ENCODE measurements at places on chromosomes 7 and 10. TPM values are rescaled to one million over a fixed set of nuclear protein-coding genes. Genes with fewer than 3 reads are reported as not detected.

Gene PNLIPRP2
- total RNA-seq = 0.29 TPM

Gene FAM131B
- total RNA-seq = 0.27 TPM

Gene STK32C
- total RNA-seq = 6.3 TPM

Gene SFTPA2
- total RNA-seq = not detected

Gene SPDYE2
- 0.39 TPM for total RNA-seq

Gene RSPH10B
- total RNA-seq = not detected

Gene SLC13A4
- 0.23 TPM for total RNA-seq

Gene PAOX
- 21.8 TPM for total RNA-seq

Gene CDNF
- total RNA-seq = 5.5 TPM

Gene NUTM2E
- not detected for total RNA-seq

DNA sequence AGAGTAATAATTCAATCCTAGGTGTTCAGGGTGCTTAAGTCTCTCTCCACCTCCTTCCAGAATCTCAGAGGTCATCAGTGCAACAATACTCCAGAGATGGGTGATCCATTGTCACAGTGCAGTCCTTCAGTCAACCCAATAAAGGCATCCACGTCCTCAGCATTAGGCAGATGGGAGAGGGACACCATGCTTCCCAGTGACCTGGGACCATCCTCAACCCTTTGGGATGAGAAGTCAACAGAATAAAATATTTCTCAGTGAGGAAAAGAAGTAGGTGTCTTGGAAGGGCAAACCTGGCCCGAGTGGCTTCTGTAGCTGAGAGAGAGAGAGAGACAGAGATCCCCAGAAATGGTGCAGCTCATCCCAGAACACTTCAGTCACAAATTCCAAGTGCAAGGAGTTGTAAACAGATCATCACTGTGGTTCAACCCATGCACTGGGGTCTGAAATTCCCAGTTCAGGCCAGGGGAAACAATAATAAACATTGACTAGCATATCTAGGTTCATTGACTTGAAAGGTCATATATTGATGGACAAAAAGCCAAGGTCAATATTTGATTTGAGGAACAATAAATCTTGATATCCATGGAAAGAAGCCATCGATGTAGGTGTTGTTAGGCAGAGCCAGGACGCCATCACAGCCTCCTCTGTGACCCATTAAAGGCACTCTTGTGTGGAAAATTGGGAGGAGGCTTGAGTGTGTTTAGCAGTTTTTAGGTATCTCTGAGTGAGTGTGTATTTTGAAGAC, 256.0 kb upstream of the ZMIZ1 start:
- peak; percentile 74 for DNase-seq

DNA sequence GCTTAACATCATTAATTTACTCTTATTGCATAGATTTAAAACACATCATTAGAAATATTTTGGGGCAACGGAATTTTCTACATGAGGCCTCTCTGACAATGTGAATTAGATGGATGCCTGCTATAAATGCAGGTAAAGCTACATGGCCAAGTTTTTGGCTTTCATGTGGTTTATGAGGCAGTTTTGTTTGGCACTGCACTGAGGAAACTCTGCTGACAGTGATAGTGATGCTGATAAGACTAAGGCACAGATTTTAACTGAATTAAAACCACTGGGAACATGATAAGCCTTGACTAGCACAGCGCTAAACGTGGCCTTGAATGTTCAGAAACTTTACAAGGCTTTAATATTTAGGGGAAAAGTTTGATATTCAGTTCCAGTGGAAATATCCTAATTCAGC, 114.3 kb upstream of the NOBOX start:
- DNase-seq = no peak

GRCh38 chr10:5413012-5413938, 918 bp downstream of the NET1 start:
- no peak for DNase-seq

DNA sequence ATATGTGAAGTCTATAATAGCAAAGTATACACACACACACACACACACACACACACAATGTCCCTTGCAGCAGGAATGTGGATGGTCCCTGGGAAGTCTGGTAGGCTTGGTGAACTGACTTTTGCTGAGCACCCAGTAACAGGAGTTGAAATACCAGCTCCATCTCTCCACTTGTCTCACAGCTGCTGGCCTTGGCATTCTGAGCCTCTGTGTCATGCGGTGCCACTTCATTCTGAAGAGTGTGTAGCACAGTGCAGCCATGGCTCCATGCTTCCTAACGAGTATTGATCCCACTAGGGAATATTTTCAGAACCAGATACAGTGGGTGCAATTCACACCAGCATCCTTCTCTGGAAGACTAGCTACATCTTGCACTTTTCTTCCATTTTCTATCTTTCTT, 192.4 kb downstream of the ADARB2 start:
- DNase-seq = peak; percentile 43

GRCh38 chr7:12729112-12729511, 41.7 kb downstream of the ARL4A start:
- peak; percentile 94 for DNase-seq

DNA sequence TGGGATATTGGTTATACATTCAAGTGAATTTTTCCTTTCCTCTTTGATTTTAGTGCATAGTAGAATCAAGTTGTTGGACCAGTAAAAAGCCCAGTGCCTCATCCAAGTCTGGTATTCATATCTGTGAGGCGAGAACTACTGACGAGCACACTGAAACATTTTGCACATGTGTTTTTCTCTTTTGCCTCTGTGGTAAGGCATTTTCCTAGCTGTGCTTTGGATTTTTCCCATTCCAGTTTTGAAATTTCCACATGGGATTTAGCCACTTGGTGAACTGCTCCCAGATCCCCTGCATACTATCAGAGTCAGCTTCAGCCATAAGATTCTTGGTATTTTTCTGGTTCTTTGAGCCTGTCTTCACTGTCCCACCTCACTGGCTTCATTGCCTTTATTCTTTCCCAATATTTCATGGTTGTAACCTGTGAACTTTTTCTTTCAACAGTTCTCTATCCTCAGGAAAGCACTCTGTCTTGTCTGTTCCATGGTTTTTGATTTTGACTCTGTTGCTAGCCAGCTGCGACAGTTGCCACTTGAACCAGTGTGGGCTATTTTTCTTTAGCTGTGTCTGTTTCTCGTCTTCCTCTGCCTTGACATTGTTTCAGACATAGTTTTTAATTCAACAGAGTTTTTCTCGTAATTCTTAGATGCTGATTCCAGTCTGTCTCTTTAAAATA, 239.0 kb downstream of the REEP3 start:
- DNase-seq = no peak

GRCh38 chr10:133276435-133277201, at the start of gene ADAM8:
Gene ADAM8, minus strand, starts transcription at chr10:133276868. Its CDS starts 51 bp downstream, at chr10:133276817.
- no peak for DNase-seq

DNA sequence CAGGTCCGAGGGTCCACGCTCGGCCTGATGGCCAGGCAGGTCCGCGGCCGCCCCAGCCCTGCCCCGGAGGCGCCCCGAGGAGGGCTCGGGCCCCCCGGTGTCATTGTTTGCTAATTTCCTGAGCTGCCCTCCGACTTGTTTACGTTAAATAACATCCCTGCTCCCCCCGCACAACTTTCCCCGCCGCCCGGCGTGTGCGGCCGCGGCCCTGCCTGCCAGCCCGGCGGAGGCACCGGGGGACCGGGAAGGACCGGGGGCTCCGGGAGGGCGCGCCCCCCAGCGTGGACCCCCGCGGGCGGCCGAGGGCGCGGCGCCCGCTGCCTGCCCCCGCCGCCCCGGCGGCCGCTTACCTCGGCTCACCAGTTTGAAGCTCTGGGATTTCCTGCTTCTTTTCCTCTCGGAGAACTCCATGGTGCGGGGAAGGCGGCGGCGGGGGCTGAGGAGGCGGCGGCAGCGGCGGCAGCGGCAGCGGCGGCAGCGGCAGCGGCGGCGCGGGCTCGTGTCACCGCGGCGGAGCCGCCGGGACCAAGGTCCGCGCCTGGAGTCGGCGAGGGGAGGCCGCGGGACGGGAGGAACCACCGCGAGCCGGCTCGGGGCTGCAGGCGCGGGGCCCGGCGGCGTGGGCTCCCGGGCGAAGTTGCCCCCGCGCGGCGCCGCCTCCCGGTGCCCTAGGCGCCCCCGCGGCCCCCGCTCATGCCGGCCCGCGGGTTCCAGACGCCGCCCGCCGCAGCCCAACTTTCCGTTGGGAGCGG, 515 bp downstream of the BEND7 start:
- no peak for DNase-seq

DNA sequence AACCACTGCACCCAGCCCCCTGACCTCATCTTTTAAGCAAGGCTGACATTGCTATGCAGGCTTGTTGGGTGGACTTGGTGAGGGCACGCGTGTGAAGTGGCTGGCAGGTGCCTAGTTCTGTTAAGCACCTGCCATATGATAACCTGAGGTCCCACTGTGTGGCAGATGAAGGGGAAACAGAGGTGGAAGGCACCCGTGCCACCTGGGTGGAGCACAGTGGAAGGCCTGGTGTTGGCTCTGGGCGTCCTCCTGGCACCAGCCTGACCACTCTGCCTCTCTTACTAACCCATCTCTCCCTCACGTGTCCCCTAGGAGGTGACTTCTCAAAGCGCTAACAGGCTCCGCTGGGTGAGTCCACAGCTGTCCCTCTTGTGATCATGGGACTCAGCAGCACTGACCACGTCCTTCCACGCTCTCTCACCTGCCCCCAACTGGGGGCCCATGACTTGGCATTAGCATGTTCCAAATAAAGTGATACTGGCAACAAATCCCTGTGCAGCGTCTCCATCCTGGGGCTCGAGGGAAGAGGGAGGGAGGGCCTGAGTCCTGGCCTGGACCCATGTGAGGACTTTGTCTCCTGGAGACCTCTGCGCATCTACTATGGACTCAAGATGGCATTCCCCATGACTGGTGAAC, 4.6 kb upstream of the ZNF862 start:
- DNase-seq = no peak

DNA sequence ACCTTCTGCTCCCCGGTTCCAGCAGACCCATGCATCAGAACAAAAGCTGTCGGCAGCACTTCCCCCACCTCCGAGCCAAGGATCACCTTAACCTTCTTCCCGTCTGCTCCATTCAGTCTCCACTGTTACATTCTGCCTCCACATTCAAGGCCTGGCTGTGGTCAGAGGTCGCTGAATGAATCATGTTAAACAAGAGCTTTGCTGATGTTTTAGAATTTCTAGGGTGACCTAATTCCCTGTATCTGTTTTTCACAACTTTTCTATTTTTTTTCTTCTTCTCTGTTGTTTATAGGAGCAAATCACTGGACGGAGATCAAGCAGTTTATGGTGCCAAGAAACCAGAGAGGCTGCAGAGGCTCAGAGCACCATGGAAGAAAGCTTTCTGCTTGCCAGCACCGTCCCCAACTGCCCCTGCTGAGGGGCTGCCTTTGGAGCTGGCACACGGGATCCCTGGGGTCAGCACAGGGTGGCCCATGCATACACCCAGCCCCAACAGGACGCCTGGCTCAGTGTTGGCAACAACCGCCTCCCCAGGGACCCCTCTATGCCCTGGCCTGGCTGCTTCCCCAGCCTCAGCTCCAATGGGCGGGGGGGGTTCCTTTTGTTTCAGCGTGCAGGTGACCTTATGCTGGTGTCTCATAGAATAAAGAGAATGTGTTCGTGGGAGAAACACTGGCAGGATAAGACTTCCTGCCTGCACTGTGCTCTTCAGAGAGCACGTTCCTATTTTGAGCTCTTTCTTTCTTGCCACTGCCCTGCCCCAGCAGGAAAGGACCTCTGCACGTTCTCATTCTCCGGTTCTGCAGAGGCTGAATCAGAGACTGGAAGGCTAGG, 182.7 kb upstream of the LYZL2 start:
- no peak for DNase-seq

DNA sequence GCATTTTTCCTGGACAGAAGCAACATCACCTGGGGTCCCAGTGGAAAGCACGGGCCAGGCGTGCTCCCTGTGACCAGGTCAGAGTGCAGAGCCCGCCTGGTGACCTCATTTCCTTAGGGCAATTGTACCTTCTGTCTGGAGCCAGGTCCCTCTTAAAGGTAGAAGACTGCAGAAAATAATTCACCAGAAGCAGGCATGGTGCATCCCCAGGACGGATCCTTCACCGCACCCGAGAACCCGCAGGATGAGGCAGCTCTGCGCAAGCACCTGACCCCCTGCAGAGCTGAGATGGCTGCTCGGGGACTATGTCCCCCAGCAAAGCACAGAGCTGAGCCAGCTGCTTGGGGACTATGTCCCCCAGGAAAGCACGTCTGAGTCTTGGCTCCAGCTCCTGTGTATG, 557.6 kb downstream of the PTPRN2 start:
- peak; percentile 53 for DNase-seq

DNA sequence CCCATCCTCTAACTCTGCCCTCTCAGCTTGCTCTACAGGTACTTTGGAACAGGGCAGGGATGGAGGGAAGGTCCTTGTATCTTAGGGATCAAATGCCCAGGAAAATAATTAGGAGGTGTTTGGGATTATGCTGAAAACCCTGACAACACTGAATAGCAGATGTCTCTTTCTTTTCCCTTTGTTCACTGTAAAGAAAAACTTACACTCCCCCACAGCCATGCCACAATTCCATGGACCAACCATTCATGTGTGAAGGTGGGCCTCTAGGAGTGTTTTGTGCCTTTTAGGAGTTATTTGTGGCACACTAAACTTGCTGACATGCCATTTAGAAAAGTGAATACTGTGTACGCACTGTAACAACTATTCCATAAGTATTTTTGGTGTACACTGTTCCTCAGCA, 108.1 kb downstream of the SNX10 start:
- DNase-seq = no peak

- DNase-seq = no peak
These were observed 103.0 kb upstream of the KIF5B start for GRCh38 chr10:32159264-32159663.

GRCh38 chr10:78532480-78533042, 498.9 kb downstream of the RPS24 start:
- DNase-seq = no peak

DNA sequence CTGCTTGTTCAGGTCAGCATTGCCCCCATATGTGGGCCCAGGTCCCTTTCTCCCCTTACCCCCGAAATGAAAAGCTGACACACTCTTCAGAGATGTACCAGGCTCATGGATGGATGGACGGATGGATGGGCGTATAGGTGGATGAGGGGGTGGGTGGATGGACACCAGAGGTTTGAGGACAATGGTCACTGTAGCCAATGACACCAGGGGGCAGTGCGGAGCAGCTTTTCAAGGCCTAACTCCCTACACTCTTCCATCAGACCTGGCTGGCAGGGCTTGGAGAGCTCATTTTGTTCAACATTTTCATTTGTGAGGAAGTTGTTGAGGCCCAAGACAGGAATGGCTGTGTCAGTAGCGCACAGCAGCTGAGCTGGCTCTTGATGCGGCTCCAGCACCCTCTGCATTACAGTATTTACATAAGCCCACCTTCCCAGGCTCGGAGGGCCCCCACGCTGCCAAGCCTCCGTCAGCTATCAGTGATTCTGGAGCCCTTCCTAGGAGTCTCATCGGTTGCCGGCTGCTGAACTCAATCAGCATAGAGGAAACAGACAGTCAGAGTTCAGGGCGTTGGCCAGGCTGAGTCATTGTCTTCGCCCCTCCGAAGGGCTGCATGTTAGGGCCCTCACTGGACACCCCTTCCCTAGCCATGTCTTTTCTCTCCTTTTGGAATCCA, 11.6 kb upstream of the FFAR4 start:
- peak; percentile 50 for DNase-seq

DNA sequence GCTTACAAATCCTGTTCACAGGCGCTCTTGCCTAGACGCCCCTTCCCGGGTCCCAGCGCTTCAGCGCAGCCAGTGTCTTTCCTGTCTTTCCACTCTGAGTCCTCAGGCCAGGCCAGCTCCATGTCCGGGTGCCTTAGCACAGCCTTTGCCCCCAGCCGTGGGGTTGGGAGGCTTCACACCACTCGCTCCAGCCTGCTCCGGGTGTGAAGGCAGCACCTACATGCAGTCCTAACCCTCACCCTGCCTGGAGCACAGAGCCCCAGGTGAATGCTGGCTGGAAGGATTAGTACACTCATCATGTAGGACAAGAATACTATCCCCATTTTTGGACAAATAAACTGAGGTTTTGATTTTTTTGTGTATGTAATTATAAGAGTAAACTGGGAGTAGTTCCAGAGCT, 81.7 kb upstream of the TMEM72 start:
- no peak for DNase-seq
